HT-29 (cell line): ENCODE measurements at places on chromosomes 4 and X.
A peak's percentile ranks its signal among the peaks of the same experiment; 100 is the strongest.

- DNase-seq, result peak; percentile 51
These were observed 11.7 kb upstream of the STATH start for GRCh38 chr4:69984030-69984443.

GRCh38 chr4:138277133-138277532 is 35.0 kb upstream of the SLC7A11 start:
- DNase-seq, result no peak

DNA sequence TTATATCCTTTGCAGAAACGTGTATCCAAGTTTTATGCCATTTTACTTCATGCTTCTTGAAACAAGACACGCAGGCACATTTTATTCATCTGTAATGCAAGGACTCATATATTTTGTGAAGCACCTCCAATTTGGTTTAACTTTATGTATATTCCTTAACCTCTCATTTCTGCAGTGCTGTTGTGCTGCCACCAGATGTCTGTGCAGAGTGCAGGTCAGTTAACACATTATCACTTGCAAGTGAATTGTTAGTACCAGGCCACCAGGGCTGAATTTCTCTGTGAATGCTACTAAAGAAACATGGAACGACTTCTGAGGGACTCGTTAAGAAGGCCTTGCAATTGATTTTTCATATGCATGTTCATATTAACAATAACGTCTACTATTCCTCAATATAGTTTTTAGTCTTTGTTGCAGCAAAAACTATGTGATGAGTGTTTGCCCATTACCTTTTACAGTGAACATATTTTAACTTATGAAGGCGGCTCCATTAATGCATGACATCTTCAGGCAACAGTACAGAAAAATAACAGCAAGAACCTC is 770.3 kb downstream of the NLGN4X start:
- peak; percentile 35 for DNase-seq

DNA sequence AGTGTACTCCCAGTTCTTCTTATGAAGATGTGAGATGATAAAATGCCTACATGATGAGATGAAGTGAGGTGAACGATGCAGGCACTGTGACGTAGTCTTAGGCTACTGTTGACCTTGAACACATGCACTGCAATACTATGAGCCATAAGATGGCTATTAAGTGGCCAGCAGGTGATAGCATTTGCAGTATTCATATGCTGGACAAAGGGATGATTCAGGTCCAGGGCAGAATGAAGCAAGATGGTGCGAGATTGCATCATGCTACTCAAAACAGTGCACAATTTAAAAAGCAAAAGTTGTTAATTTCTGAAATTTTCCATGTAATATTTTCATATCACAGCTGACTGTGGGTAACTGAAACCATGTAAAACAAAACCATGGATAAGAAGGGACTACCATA is 781.4 kb downstream of the PCDH18 start:
- no peak for DNase-seq

DNA sequence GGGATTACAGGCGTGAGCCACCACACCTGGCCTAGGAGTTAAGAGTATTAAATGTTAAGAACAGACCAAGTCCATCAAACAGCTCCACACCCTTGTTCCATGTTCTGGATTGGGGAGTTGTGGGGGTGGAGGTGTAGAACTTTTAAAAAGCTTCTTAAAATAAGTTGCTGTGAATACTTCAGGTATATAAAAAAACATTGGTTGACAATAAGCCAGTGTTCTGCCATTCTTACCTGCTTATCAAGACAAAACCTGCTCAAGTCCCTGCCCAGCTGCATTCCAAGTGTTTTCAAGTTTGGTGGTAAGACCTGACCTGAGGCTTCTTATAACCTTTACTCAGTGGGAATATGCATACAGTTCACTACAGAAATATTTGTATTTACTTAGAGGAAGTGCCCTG is 6.4 kb downstream of the RBM3 start:
- no peak for DNase-seq

GRCh38 chr4:19375136-19375804 is 876.4 kb upstream of the SLIT2 start:
- no peak for DNase-seq

DNA sequence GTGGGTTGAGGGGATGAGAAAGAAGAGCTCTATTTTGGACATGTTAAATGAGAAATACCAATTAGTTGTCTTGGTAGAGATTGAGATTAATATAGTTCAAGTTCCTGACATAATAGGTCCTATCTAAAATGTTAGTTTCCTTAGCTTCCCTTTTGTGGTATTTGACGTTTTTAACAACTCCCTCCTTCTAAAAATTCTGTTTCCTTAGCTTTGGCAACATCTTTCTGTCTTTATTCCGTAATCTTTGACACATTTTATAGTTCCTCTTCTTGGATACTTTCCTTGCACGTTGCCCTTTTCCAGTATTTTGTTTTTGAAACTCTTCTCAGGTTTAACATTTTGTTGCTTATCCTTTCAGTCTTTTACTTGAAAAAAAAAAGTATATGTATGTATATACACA is 36.9 kb downstream of the LAMTOR3 start:
- no peak for DNase-seq

DNA sequence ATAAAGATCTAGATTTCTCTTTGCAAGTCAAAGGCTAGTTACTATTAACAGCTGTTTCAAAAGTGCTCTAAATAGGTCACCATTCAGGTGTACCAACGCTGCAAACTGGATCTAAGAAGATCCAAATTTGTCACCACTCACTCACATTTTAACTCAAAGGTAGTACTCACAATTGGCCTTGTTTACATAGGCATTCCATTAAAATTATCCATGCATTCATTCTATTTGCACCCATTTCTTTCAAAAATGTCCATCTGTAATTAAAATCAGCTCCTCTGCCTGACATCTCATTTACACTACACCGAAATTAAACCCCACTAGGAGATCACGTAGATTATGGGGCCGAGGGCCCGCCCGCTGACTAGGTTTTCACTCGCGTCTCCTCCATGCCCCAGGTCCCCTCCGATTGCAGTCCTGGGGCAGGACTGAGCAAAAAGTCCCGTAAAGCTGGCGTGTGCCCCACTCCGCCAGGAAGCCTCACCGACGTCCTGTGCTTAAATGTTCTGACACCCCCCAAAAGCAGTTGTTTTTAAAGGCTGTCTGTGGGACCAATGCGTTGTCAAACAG is 1.3 kb upstream of the ING2 start:
- DNase-seq, result peak; percentile 29

GRCh38 chr4:11323771-11324170 is 104.9 kb downstream of the HS3ST1 start:
- no peak for DNase-seq

GRCh38 chr4:112127803-112128202 is 17.5 kb upstream of the FAM241A start:
- DNase-seq, result no peak
